Thymus (tissue), 14 donors: ENCODE measurements at places on chromosomes 4 and X.
A peak's percentile ranks its signal among the peaks of the same experiment; 100 is the strongest.

GRCh38 chrX:66163849-66164411 is at the start of gene HEPH:
TSS of gene HEPH (plus strand) at chrX:66164247. CDS start at chrX:66170571, 6,324 bp downstream.
- no peak for DNase-seq

DNA sequence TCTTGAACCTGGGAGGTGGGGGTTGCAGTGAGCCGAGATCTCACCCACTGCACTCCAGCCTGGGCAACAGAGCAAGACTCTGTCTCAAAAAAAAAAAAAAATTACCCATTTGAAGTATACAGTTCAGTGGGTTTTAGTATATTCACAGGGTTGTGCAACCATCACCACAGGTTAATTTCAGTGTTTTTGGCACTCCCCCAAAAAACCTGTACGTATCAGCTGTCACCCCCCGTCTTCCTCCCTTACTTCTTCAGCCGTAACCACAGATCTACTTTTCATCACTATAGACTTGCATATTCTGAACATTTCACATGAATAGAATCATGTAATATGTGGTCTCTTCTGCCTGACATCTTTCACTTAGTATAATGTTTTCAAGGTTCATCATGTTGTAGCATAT is 11.7 kb upstream of the PTTG2 start:
- DNase-seq, result no peak

DNA sequence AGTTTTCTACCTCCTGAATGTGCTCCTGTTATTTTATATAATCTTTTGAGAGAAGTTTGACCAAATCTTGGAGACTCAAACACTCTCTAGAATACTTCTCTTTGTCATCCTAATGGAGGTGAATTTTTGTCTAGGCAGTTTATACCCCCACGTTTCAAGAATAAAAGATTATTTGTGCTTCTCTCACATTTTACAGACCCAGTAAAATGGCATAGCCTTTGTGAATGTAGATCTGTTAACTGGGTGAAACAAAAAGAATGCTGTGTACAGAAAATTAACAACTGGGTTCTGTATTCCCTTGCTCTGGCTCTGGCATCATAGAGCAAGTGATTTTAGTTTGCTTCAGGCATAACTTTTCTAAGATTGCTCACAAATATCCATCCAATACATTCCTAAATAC is 26.1 kb downstream of the GASK1B start:
- DNase-seq, result no peak

- no peak for DNase-seq
Observed at GRCh38 chrX:39854772-39855747, 242.7 kb downstream of the BCOR start.

DNA sequence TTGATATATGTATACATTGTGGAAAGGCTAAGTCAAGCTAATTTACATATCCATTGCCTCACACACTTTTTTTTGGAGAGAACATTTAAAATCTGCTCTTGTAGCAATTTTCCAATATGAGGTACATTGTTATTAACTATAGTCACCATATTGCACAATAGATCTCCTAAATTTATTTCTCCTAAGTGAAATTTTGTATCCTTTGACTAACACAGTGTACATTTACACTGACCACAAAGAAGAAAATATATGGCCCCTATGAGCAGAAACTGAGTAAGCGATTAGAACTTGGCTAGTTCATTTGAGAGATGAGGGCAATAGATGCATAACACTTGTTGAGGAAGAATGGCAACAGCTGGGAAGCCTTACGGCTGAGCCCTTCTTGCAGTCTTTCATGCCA is 20.3 kb upstream of the GUCY1B1 start:
- no peak for DNase-seq

- DNase-seq, result no peak
Observed at GRCh38 chrX:103464072-103464773, 55.1 kb downstream of the RAB40A start.

DNA sequence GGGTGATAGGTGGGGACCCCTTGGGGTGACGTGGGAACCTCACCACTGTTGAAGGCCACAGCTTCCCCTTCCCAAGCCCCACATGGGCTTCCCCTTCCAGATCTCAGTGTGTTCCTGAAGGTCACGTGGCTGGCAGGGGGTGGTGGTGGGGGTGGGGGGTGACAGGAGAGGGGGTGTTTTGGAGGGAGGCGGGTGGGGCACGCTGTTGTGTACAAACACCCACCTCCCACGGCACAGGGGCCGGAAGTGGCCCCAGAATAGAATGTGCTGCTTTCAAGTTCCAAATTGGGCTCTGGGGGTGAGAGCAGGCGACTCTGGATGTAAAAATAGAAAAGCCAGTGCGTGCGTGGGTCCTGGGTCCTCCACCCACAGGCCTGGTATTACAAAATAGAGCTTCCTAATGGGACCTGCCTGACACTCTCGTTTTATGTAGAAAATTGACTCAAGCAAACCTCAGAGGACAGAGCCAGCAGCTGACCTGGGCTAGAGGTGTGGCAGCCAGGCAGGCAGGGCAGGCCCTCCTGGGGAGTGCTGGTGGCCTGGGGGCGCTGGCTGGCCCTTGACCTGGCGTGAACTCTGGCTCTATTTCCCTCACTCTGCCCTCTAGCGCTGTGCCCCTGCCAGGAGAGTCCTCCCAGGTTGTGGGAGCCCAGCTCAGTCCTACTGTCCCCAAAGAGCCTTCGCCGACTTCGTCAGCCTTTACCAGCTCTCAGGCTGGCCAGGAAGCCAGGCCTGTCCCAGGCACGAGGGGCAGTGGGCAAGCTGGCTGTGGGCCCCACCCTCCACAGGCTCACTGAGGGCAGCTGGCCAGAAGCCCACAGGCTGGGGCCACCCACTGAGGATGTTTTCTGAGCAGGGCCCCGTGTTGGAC is 5.4 kb upstream of the SH3BP2 start:
- DNase-seq, result no peak

- no peak for DNase-seq
Observed at GRCh38 chrX:53290441-53291041, 9.2 kb upstream of the IQSEC2 start.

DNA sequence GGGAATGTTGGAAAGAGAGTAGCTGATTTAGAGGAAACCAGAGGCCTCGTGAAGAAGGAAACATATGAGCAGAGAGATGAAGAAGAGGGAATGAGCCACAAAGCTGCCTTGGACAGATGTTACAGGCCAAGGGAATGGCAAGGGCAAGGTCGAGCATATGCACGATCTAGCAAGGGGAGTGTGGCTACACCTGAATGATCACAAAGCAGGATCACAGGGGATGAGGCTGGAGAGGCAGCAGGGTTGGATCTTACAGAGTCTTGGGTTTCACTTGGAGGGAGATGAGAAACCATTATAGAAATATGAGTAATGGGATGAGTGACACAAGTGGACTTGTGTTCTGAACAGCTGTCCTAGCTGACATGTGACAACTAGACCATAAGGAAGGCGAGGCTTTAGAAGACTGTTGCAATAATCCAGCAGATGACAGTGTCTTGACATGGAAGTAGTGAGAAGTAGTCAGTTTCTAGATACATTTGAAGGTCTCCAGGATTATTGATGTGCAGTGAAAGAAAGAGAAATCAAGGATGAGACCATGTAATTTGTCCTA is 58.7 kb downstream of the RASGEF1B start:
- no peak for DNase-seq

GRCh38 chr4:1055721-1056590 is 44.5 kb downstream of the FGFRL1 start:
- DNase-seq, result peak; percentile 25

DNA sequence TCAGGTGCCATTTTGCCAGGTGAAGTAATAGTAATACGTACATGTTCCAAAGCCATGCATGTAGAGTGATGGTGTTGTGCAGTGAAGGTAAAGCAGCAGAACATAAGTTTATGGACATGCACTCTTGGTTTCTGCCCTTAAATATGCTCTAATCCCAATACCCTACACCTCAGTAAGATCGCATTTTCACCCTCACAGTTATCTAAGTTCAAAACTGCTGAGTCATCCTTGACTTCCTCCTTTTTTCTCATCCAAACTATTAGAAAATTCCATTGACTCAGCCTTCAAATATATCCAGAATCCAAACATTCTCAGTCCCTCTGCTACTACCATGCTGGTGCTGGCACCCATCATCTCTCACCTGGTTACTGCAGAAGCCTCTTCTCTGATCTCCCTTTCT is 652.9 kb upstream of the IGFBP7 start:
- no peak for DNase-seq

DNA sequence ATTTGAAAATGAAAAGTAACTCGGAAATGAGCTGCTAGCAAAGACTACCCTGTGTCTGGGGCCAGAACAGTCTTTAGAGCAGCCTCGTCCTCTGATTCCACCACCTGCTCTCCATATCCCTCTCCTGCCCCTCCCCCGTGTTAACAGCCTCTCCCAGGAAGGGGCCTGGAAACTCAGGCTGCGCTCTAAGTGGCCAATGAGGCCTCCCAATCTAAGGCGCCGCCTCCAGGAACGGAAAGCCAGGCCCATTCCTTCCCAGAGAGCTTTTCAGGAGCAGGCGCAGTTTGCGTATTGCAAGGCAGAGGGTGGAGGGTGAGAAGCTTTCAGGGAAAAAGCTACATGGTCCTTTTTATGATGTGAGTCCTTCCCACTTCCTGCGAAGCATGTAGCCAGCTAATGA is 31.2 kb downstream of the RS1 start:
- no peak for DNase-seq

- DNase-seq, result no peak
Observed at GRCh38 chr4:20044502-20044911, 207.2 kb upstream of the SLIT2 start.

DNA sequence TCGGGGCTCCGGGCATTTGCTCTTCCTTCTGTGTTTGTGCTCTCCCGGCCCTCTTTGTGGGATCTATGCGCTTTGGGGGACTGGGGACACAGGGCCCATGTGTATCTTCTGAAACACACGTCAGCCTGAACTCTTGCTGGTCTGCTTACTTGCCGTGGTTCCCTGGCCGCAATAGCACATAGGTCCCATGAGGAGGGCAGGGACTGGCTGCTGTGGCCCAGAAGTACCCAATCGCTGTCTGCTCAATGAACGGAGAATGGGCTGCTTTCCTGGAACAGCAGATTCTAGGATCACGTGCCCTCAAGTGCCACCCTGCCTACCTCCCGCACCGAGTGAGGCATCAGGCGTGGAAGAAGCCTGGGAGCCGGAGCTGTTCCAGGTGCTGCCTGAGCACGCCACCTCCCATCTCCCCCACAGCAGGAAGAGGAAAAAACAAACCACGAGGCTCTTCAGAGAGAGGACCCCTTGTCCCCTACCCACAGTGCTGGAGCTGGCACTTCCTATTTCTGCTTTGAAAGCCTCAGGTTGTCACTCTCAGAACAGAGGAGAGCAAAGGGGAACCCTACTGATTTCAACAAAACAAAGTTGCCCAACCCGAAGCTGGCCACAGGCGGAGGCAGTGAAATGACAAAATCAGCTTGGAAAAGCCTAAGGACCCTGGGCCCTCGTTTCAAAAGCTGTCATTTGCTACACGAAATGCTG is 3.8 kb downstream of the G6PD start:
- no peak for DNase-seq

DNA sequence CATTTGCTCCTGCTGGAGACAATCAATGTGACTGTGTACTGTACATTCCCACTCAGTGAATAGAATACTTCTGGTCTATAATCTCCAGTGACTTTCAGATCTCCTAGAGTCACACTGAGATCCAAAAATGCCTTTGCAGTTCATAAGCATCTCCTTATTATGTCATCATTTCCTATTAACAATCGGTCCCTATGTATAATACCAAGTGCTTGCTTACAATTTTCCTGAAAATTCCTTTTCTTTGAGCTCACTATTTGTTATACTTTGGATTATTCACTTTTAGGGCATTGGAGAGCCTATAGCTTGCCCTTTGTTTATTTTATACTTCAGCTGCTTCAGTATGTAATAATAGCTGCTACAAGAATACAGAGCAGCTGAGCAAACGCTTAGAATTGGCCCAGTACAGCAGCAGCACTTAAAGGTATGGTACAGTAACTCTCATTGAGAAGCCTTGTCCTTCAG is 313.0 kb downstream of the DCTD start:
- DNase-seq, result no peak

DNA sequence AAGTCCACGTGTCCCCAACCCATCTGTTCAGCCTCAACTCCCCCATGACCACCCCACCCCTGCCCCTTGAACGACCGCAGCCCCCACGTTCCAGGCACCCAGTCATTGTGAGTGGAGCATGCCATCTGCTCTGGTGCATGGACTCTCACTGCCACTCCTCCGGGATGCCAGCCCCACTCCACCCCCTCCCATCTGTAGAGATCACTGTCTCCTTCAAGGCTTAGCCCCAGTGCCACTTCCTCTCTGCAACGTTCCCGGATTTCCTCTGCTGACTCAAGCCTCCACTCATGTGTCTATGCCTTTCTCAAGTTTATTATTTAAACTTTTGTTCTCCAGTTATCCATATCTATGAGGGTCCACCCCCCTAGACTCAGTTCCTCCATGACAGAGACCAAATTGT is 54.0 kb downstream of the MAML3 start:
- DNase-seq, result no peak

GRCh38 chrX:32185160-32185559 is 1026.2 kb downstream of the DMD start:
- no peak for DNase-seq

- DNase-seq, result no peak
Observed at GRCh38 chr4:31349907-31350306, 629.7 kb downstream of the PCDH7 start.

- DNase-seq, result no peak
Observed at GRCh38 chrX:153440556-153441135, 5.2 kb downstream of the TREX2 start.

DNA sequence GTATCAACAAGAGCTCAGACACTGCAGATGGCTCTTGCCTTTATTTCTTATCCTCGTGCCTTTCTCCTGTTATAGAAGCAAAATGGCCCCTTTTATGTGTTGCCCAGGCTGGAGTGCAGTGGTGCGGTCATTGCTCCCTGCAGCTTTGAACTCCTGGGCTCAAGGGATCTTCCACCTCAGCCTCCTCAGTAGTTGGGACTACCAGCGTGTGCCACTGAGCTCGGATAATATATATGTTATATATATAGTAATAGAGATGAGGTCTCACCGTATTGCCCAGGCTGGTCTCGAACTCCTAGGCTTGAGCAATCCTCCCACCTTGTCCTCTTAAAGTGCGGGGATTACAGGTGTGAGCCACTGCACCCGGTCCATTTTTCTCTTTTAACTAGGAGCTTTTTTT is 79.7 kb downstream of the TMEM131L start:
- no peak for DNase-seq

DNA sequence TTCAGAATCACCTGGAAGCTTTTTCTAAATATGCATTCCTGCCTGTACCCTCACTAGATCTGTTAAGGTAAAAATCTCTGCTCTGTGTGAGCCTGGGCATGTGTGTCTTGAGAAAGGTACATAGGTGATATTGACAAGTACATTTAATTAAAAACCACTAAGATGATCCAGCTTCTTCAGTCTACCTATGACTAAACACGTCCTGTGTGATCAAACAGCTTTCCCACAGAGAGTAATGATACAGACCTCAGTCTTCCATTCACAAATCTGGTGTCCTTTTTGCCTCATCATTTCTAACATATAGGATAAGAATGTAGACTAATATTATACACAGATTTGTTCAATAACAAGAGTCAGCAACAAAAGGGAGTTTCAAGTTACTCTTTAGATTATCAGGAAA is 42.6 kb downstream of the GALNT7 start:
- DNase-seq, result no peak

GRCh38 chr4:17009871-17010367 is 111.5 kb upstream of the LDB2 start:
- no peak for DNase-seq
